ENCODE measurements at places on chromosomes 6 and 20.

- DNase-seq: no peak
These were observed 104.6 kb downstream of the EPB41L2 start for GRCh38 chr6:130958468-130958867.

DNA sequence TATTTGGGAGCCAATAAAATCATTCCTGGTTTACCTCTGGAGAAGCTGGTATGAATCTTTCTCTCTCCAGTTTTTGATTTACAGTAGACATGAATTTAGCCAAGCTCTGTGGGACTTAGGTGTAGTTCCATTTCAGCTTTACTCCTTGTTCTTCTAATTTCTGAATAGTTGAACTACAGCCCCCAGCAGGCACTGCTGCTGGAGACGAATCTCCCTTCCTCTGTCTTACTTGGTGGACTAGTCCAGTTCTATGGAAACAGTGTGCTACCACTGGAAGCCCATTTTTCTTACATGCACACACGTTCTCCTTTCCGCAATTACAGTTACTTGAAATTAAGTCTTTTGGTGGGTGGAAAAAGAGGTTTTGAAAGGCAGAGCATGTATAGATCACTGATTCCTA is 42.3 kb downstream of the RALGAPB start:
- no peak for DNase-seq

GRCh38 chr20:61497029-61497627 is 245.1 kb downstream of the CDH4 start:
- no peak for DNase-seq

GRCh38 chr6:36289281-36289878 is 19.5 kb downstream of the PNPLA1 start:
- DNase-seq: no peak

- no peak for DNase-seq
These were observed 107.1 kb downstream of the CDYL start for GRCh38 chr6:4883298-4883697.

- DNase-seq: no peak
These were observed 61.8 kb downstream of the TULP4 start for GRCh38 chr6:158374020-158374419.

- DNase-seq: no peak
These were observed 179.9 kb downstream of the ZDHHC14 start for GRCh38 chr6:157560691-157561413.

- DNase-seq: no peak
These were observed 41.4 kb downstream of the MAP3K7 start for GRCh38 chr6:90545448-90545847.

GRCh38 chr20:38113401-38114325 is 51.4 kb downstream of the TGM2 start:
- peak; percentile 51 for DNase-seq

DNA sequence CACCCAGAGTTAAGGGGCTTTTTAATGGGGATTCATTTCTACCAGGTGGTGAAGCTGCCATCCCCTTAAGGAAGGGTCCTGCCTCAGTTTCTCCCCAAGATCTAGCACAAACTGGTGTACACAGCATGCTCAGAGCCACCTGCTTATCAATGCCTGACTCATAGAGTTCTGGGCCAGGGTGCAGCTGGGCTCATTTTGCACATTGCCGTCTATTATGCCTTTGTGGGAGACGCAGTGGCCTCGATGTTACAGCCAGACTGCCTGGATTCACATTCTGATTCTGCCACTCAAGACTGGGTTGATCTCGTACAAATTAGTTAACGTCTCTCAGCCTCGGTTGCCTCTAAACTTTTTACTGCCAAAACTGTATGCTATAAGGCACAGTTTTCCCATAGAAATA is 365.7 kb downstream of the ZFAND3 start:
- no peak for DNase-seq

GRCh38 chr20:9977629-9978028 is 57.2 kb upstream of the ANKEF1 start:
- no peak for DNase-seq

- peak; percentile 47 for DNase-seq
These were observed 110.7 kb upstream of the PHACTR1 start for GRCh38 chr6:12605888-12606345.

DNA sequence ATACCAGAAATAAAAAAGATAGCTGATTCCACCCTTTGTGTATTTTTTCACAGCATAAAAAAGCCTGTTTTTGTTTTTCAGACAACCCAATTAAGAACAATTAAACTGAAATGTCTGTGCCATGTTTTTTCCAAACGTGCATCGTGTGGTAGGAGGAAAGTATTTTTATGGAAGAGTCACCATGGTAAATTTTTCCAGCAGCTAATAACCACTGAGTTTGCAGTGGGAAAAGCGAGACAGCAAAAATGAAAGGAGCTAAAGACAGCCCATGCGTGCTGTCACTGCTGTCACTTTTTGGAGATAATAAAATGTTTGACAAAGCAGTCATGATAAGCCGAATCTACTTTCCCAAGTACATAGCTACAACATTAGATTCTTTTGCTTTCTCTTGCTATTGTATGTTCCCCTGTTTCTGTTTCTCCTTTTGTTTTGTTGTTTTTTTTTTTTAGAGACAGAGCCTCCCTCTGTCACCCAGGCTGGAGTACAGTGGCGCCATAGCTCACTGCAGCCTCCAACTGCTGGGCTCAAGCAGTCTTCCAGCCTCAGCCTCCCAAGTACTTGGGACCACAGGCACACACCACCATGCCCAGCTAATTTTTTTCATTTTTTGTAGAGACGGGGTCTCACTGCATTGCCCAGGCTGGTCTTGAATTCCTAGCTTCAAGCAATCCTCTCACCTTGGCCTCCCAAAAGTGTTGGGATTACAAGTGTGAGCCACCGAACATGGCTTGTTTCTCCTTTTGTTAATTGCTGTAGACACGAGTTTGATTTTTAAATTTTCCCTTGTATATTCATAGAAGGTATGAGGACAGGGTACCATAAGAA is 261.3 kb downstream of the TMEM242 start:
- no peak for DNase-seq

GRCh38 chr20:63061051-63061770 is 54.4 kb upstream of the BHLHE23 start:
- DNase-seq: no peak

DNA sequence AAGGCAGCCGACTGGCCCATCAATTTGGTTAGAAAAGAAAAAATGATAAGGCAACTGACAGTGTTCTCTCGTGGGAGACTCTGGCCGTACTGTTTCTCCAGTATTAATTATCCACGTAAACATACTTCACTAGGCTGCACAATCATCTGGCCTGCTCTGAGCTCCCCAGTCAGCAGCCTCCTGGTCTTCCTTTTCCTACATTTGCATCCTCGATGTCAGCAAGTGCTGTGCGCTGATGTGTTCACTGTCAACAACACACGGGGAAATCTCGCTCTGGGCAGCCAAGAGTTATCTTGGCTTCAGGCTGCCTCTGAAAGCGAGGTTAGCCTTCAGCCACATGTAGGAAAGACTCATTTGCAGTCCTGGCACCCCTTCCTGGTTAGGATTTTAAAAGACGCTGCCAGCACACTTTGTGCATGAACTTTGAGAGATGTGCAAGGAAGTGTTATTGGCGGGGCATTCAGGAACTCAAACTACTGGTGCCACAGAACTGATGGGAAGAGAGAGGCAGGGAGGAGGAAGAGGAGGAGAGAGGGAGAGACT is 460.5 kb upstream of the ARID1B start:
- no peak for DNase-seq

DNA sequence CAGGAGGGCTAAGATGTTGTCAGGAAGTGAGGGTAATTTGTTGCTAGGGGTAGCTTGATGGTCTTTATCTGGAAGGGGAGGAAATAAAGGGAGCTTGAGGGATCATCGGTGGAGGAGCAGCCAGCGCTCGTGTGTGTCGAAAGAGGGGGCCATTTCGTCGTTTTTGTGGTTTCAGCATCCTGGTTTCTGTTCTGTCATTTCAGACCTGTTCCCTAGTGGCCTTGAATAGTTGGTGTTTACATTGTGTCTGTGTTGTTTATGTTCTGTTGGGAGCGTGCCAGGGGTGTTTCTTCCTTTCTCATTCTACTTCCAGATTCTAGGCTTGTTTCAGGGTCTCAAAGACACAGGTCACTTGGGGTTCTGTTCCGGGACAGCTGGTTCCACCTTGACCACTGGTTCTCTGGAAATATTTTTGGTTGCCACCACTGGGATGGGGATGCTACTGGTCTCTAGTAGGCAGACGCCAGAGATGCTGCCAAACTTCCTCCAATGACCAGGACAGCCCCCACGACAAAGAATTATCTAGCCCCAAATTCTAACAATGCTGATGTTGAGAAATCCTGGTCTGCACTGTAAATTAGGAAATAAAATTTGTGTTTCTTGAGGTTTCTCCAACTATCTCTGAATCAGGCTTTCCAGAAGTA is 113.9 kb upstream of the NAA20 start:
- no peak for DNase-seq

GRCh38 chr6:130888246-130888645 is 61.0 kb downstream of the SMLR1 start:
- no peak for DNase-seq

GRCh38 chr6:7916959-7917358 is 6.4 kb upstream of the TXNDC5 start:
- no peak for DNase-seq

DNA sequence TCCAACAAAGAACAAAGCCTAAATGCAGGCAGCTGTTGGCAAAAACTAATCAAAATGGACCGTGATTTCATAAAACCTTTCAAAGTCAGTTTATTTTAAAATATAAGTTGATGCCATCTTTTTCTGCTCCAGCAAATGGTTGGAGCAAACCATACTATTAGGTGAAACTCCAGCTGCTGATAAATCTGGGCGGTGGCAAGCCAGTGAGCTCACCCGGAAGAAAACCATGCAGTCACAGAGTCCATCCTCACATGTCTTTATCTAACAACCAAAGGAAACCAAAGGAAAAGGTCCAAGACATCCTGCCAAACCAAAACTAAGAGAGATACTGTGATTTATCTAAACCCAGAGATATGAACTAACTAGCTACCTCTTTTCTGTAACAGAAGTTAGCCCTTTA is 72.6 kb downstream of the HIVEP2 start:
- DNase-seq: no peak

DNA sequence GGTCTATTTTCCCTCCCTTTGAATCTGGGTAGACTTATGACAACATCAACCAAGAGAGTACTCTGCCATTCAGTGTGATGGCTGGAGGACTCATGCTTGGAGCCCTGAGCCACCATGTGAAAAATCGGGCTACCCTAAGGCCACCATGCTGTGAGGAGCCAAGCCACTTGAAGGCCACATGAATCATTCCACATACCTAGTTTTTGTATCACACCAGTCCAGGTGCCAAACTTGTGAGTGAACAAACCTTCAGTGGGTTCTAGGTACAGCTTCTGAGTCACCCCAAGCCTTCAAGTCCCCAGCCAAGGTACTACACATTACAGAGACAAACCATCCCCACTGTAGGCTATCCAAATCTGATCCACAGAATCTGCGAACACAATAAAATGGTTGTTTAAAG is 37.4 kb upstream of the E2F3 start:
- no peak for DNase-seq

DNA sequence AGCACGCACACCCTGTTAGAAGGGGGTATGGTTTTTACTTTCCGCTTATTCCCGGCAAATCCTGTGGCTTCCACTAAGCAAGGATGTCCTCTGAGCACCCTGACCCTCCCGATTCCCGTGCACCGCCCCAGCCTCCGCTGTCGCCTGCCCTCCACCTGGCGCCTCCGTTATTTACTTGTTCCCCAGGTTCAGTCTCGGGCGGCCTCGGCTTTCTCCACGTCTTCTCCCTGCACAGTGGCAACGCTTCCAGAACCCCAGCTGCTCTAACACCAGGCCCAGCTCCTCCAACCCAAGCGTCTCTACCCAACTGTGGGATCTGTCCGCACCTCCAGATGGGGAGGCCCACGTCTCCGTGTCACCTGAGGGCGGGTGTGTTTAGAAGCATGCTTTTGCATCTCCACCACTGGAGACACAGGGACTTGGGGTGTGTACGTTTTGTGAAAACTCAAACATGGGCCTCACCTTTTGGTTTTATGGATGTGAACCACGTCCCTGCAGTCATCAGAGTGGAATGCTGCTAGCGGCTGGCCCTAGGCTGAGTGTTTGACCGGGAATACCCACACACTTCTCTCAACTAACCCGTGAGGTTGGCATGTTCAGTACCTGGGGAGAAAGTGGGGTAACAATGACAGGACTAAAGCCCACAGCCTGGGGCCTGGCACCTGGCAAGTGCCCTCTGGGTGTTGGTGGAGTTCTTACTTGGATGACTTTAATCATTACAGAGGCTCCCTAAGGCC is 79.9 kb downstream of the THBS2 start:
- peak; percentile 28 for DNase-seq

GRCh38 chr6:23870496-23870895 is 255.5 kb upstream of the NRSN1 start:
- DNase-seq: no peak

DNA sequence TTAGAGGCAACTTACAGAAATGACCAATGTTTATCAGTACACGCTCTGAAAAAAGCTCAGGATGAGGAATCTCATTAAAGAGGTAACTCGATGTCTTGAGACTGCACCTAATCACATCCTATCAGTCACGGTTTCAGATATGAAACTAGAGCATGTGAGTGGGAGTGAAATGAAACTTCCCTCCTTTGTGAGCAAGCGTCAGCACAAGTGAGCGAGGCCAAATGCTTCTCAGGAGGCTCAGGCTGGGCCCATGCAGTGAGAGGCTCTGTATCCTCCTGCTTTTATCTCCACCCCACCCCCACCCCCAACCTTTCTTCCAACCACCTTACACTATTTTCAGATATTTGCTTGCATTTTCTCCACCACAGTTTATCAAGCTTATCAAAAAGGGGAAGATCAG is 140.8 kb upstream of the RIMS1 start:
- DNase-seq: no peak

DNA sequence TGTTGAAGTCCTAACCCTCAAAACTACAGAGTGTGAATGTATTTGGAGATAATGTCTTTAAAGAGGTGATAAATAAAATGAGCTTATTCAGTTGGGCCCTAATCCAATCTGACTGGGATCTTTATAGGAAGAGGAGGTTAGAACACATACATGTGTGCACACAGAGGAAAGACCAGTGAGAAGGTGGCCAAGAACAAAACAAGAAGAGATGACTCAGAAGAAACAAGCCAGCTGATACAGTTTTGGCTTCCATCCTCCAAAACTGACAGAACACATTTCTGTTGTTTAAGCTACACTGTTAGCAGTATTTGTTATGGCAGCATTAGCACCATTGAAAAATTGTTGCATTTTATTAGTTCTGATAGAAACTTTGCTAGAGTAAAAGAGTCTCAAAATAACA is 609.3 kb upstream of the IMPG1 start:
- DNase-seq: no peak

DNA sequence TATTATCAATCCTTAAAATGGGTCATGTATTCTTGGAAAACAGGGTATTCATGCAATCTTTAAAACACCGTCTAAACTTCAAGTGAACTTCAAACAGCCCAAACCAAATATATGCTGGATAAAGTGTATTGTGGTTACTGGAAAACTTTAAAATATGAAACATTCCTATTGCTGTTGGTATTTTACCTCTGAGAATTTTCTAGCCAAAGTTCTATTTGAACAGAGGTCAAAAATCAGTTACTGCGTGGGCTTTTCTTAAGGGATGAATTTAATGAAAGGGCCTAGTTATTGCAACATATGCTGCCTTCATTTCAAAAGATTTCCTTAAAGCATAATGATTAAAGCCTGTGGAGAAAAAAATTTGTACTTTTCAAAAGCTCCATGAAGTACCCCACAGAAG is 436.0 kb downstream of the PLCB1 start:
- DNase-seq: no peak

- DNase-seq: no peak
These were observed 294.1 kb downstream of the BTBD9 start for GRCh38 chr6:38345586-38345985.

GRCh38 chr20:47574616-47575364 is 73.1 kb downstream of the NCOA3 start:
- DNase-seq: peak; percentile 51
